Fibroblast of skin of abdomen (primary cell): ENCODE measurements at places on chromosomes 2 and 18.

DNA sequence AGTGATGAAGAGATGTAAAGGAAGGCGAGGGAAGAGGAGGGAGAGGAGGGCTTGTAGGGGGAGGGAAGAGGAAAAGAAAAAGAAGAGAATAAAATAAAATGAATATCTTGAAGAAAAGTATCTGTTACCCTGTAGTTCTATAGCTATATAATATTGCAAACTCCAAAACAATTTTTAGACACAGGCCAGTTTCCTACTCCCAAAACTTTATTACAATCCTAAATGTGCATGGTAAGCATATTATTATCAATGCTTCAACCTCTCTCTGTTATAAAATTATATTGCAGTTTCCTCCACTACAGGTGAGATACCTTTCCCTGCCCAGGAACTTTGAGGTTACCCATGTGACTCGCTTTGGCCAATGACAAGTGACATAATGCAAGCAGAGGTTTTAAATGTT, 1351.6 kb upstream of the NRXN1 start:
- DNase-seq: no peak

DNA sequence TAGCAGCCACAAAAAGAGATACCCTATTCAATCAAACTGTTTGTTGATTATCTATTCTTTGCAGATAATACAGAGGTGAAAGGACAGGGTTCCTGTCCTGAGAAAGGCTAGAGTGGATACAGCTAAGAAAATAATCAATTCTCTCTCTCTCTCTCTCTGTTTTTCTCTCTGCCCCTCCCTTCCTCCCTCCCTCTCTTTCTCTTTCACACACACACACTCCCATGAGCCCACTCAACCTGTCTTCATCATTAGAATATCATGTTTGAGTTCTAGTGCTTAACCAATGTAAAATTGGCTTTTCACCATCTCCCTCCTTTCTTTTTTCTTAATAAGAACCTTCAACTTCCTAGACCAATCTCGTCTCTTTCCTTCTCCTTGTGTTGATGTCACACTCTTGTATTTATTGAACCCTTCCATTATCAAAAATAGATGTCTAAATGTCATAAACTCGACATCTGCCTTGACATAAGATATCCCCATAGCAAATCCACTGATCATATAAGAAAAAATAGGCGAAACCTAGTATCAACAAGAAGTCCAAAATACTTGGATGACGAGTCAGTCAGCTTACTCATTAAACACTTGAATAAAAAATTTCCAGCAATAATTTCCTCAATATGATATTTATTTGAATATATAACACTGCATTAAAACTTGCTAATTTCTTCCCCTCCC, 42.8 kb upstream of the CYTIP start:
- DNase-seq: peak; percentile 56

DNA sequence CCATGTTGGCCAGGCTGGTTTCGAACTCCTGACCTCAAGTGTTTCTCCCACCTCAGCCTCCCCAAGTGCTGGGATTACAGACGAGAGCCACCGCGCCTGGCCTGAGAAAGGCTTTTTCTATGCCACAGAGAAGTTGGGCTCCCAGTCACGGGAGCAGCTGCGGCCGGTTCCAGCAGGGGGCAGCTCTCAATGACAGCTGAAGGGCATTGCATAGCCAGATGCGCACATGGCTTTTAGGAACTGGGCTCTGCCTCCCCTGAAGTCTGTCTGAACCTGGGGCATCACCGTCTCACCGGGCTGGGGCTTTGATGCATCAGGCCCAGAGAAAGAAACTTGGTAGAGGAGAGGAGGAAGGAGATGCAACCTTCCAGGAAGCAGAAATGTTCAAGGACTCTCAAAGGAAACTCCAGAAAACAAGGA, 84.2 kb upstream of the LAPTM4A start:
- peak; percentile 64 for DNase-seq

GRCh38 chr18:76524477-76524876, 29.4 kb upstream of the ZNF516 start:
- no peak for DNase-seq

- no peak for DNase-seq
Observed at GRCh38 chr2:148303161-148303560, 282.3 kb downstream of the MBD5 start.

DNA sequence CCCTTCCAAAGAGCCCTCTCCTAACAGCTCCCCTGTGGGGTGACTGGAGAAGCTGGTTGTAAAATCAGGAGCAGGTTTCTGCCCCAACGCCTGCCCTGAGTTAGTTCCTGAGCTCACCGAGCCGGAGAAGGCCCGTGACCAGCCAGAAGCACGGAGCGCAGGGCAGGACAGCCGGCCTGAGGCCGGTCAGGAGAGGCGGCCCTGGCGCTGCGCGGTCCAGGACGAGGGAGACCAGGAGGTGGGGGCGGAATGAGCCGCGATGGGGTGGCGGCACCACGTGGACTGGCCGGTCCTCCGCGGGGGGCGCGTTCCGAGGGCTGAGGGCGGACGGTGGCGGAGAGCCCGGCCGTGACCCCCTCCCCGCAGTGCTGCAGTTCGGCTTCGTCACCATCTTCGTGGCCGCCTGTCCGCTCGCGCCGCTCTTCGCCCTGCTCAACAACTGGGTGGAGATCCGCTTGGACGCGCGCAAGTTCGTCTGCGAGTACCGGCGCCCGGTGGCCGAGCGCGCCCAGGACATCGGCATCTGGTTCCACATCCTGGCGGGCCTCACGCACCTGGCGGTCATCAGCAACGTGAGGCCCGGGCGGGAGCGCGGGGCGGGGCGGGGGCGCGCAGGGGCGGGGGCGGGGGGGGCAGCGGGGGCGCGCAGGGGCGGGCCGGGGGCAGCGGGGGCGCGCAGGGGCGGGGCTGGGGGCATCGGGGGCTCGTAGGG, 29.0 kb downstream of the ANO7 start:
- DNase-seq: peak; percentile 57

DNA sequence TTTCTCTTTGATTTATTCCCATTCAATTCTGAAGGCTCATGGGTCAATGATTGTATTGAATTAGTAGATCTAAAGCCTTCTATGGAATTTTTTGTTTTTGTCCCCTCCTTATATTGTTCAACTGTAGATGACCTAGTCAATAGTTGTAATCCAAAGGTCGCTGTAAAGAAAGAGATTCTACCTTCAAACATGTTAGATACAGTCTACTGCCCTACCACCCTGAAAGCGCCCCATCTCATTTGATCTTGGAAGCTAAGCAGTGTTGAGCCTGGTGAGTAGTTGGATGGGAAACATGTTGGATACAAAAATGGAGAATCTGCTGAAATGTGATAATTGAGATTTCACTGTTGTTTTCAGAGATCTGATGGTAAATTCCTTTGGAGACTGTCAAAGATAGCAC, 63.0 kb downstream of the PPP1R1C start:
- no peak for DNase-seq

- DNase-seq: peak; percentile 27
Observed at GRCh38 chr2:64268330-64269048, 124.3 kb upstream of the PELI1 start.

- DNase-seq: no peak
Observed at GRCh38 chr2:241142593-241142992, 6.7 kb downstream of the PASK start.

DNA sequence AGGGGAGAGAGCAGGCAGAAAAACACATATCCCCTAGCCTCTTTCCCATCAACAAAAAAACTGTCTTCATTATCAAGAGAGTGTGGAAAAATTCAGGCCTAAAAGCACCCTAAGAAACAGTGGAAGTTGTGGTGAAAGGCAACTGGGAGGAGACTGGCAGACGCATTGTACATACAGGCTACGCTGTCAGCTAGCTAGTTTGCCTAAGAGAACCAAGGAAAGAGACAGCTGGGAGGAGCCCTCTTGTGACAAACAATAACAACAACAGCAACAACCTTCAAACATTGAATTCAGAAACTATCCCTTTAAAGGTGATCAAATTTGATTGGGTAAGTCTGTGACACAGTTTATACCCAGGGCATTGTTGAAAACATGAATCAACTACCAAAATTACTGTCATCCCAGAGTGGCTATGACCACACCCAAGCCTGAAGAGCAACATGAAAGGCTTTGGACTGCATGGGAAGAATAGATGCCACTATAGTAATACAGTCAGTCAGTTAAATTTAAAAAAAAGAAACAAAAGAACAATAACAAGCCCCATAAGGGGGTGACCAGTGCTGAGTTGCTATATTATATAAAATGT, 88.9 kb upstream of the CRIM1 start:
- no peak for DNase-seq

DNA sequence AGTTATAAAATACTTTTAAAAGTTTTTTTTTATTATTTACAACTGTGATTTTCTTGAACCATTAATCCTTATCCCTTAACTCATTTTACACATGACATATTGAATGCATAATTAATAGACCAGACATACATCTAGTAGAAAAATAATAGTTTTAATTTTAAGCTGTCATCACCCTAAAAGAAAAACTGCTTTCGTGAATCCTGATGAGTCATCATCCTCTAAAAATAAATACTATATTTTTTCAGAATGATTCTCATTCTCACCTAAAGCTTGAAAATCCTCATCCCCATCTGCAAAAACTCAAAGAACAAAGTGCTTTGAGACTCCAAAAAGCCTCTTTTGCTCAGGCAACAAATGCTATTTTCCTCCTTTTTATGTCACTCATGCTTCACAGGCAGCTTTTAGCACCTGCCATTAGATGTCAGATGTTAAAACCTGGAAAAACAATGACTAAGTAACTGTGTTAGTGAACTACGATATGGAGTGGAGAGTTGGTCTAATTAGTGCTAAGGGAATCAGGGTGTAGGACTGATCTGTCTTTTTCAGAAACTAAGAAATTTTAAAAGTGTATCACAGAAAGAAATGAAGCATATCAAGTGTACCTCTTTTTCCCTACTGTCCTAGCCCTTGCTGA, 297.6 kb downstream of the TMX3 start:
- DNase-seq: no peak

- DNase-seq: peak; percentile 69
Observed at GRCh38 chr2:96260387-96261260, 5.2 kb downstream of the TMEM127 start.

DNA sequence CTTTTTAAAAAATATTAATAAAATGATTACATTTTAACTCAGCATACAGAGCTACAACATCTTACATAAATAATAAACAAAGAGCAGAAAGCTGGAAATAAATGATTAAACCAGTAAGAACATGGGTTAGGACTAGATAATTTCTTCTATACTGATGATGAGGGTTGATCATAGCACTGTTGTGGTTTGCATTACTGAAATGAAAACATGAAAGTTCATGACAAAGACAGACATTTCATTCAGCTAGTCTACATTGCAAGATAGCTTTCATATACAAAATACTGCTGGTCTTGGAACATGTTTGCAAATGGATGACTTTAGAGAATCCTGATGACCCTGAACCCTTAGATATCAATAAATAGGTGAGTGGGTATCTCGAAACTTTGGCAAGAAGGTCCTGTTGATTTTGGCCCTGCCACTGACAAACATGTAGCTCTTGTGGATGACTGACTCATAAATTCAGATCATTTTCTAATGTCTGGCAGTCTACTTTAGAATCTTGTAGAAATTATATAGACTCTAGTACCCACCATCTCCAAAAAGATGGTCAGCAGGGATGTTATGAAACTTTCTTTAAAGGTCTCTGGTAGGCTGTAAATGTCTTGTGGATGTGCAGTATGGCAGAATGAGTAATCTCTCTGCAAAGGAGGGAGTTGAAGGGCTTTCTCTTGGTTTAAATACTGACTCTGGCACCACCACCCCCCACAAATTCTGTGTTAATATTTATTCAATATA, 15.5 kb upstream of the CDC42EP3 start:
- peak; percentile 25 for DNase-seq

GRCh38 chr18:70296289-70296688, 7.4 kb downstream of the SOCS6 start:
- DNase-seq: no peak

DNA sequence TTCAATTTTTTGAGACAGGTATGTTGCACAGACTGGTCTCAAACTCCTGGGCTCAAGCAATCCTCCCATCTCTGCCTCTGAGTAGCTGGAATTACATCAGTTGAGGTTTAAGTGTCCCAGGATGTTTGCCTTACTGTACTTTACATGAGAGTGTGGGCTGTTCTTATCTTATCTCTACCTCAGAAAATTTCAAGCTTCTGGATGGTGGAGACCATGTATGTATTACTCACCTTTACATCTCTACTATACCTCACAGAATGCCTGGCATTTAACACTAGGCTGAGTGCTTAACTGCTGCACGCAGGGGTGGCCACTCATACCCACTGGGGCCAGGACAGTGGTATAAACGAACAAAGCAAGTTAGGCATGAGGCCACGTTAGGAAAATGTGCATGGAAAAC, 272.0 kb upstream of the RAB12 start:
- no peak for DNase-seq

DNA sequence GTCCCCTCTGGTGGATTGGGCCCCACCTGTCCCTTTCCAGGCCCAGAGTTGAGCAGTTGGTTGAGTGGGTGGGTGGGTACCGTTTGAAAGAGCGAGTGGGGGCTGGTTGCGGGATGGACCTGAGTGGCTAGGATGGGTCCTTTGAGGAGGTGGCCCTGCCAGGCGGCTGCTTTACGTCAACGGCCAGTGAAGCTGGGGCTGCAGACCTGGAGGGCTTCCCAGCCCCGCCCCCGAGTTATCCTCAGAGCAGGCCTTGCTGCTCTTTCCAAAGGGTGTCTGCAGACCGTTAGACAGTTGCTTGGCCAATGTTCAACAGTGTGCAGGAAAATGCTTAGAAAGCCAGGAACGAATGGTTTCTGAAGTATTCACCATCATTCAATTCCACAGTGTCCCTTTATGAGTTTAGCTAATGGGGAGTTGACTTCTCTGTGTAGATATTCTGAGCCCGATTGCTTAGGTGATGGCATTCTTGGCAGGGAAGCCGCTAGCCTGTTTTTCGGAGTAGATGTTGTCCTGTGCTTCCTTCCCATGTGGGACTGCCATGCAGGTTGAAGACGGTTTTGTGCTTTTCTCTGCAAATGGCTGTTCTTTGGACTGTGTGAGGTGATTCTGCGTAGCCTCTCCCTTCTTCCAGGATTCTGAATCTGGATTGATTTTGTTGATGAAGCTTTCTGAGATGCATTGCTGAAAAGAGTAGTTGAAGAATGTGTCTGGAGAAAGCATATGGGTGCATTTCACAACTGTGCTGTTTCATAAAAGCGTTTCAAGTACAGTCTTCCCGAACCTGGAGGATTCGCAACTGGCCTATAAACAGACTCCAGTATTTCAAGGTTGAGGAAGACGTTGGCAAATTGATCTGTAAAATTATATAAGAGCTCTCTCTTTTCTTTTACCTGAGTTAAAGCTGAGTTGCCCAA, 45.8 kb downstream of the LDLRAD4 start:
- peak; percentile 40 for DNase-seq

DNA sequence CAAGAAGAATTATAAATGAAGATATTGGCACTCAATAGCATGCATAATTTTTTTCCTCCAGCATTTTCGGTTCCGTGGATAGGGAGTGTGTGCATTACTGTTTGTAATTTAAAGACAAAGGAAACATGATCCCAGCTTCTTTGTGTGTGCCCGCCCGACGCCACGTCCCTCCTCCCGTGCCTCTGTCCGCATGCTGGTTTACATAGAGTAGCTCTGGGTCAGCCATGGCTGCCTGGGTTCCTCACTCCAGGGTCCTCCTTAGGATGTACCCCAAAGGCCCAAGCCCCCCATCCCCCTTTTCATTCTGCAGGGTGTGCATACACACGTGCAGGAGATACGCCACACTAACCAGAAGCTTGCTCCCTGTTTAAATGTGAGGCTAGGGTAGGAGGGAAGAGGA, 214.7 kb downstream of the KLHL29 start:
- no peak for DNase-seq

- peak; percentile 5 for DNase-seq
Observed at GRCh38 chr2:118168615-118169014, 80.3 kb downstream of the INSIG2 start.
